ENCODE measurements at places on chromosomes 16 and 17.

- DNase-seq: no peak
These were observed 45.5 kb downstream of the CEP112 start for GRCh38 chr17:66146394-66146793.

DNA sequence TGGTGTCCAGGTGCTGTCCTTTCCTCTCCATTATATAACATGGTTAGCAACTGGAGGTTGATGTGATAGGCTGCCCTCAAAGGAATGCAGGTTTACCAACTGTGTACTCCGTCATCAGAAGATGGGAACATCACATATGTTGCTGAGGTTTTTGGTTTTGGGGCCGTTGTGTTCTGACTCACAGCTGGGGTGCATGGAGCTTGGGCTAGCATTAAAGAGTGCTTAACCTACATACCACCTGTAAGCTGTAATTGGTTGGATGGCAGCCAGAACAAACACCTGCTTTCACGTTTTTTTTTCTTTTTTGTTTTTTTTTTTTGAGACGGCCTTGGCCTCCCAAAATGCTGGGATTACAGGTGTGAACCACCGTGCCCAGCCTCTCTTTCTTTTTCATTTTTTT is 20.9 kb downstream of the TMEM11 start:
- peak; percentile 84 for DNase-seq

DNA sequence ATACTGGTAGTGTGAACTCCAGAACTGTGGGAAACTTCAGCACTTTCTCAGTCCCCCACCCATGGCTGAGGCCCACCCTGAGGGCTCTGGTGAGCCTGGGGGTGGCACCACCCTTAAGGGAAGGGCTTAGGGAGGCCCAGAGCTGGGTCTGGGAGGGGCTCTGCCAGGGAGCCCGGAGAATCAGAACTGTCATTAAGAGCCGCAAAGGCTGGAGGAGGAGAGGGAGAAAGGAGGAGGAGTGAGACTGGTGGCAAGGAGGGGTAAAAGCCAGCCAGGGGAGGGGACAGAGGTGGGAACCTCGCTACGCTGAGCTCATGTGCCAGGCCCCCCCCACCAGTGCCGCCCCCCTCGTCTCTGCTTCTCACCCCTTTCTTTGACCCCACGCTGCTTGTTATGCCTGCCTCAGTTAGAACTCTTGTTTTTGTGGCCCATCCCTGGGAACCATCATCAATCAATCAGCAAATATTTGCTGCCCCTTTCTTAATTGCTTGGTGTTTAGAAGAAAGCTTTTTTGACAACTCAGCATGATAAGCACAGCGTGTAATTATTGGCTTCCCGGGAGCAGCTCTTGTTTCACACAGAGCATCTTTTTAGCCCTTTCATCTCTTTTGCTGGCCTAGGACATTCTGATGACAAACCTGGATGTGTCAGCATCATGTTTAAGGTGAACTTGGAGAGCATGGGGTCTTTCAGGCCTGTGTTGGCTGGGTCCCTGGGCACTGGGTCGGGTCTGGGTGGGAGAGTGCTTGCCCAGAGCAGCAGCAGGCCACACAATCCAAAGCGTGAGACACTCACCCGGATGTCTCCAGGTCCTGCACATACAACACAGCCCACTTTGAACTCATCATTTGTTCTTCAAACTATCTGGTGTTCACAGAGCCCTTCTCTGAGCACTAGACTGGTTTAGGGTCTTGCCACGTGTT is 77.7 kb downstream of the NETO2 start:
- no peak for DNase-seq

DNA sequence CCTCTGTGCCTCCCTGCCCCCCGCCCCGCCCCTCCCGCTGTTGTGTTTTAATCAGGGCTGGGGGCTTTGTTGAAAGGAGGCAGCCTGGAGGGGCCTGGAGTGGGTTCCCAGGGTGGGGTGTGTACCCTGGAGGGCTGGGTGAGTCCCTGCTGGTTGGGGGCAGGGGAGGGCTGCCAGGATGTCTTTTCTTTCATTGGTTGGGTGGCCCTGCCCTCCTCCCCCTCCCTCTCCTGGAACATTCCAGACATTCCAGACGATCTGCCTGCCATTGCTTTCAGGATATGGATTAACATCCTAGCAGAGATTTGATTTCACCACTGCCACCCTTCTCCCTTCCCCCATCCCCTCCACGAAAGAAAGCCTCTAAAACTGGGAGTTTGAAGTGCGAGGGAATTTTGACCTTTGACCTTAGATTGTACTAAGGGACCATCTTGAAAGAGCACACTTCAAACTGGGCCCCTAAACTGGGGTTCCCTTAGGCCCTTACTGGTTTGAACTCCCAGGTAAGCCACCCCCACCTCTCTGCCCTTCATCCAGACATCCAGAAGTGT is 25.3 kb downstream of the IGF2BP1 start:
- no peak for DNase-seq

DNA sequence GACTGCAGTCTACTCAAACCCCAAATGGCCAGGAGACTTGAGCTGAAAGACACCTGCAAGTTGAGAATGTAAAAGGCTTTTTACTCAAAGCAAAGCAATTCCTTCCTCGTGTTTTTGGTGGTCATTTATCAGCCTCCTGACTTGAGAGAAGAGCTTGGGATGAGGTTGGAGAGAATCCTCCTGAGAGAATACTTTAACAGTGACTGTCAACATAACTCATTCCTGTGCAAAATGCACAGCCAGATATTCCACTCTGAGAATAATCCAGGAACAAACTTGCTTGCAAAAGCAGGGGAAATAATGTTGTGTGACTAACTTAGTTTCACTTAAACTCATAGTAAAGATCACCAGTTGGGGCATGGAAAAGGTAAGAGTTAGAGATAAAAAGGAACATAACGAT is 53.4 kb downstream of the SNTB2 start:
- no peak for DNase-seq

DNA sequence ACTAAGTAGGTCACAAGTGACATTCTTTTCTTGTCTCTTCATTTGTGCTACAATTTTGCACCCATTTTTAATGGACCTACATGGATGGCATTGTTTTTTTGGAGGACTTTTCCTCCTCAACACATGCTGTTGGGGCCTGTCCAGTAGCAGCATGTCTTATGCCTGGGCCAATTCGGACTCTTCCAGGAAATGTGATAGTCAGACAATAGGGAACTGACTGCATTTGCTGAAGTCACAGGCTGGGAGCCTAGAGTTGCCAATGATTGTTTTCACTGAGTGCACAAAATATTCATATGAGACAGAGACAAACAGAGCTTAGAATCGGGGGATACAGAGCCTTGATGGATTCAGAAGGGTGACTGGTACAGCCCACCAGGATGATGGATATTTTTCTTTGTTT is 867.3 kb upstream of the GOT2 start:
- DNase-seq: no peak

- DNase-seq: no peak
These were observed 6.3 kb downstream of the XYLT2 start for GRCh38 chr17:50352072-50352692.

DNA sequence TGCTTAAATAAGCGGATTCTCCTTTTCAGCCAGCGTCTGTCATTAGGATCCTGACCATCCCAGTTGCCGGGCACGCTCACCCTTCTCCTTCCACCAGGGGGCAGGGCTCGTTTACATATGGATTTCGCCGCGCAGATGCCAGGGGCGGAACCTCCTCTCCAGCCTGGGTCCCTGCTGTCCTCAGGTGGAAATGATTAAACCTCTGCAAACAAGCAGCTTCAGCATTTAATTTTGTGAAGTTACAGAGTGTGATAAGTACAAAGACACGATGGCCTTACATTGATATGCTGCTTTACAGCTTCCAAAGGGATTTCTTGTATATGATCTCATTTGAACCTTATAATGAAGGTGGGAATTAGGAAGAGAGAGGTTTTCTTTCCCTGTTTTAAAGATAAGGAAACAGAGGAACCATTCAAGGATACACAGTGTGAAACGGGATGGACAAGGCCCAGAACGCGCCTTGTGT is 3.9 kb upstream of the KRT28 start:
- DNase-seq: peak; percentile 57

DNA sequence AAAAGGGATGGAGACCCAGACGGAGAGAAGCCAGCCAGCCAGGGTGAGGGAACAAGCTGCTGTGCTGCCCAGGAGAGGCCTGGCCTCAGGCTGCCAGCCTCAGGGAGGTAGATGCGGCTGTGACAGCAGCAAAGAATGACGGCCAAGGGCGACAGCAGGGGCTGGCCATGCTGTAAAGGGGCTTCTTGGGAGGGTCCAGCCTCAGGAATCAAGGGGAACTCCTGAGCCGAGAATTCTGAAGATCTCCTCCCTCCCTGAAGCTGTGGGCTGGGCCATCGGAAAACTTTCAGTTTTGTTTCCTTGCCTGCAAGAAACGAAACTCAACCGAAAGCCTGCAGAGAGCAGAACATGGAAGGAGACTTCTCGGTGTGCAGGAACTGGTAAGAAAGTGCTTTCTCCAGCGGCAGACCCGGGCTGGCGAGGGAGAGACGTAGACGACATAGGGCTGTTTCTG is at the start of gene XAF1:
Gene XAF1, plus strand, starts transcription at position 316 of the 454 bp plus-strand sequence. Its CDS starts 33 bp downstream, at position 349.
- peak; percentile 66 for DNase-seq

DNA sequence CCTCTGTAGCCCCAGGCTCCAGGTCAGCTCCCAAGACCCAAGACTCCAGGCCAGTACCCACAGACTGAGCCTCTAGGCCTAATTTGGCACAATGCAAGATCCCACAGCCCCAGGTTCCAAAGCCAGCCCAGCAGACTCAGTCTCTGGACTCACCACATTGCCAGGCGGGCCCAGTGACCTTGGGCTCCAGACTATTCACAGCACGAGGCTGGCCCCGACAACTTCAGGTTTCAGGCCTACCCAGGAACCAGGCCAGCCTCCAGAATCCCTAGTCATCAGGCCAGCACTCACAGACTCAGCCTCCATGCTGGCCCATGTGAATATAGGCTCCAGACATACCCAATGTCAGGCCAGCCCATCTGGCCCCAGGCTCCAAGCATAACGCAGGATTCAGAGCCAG is 103.8 kb downstream of the CEP112 start:
- DNase-seq: no peak

GRCh38 chr16:50303605-50304466 is 37.5 kb downstream of the ADCY7 start:
- DNase-seq: no peak

GRCh38 chr16:72129976-72130656 is 36.5 kb downstream of the DHX38 start:
- no peak for DNase-seq

GRCh38 chr17:81345228-81346089 is 49.8 kb upstream of the BAHCC1 start:
- no peak for DNase-seq

DNA sequence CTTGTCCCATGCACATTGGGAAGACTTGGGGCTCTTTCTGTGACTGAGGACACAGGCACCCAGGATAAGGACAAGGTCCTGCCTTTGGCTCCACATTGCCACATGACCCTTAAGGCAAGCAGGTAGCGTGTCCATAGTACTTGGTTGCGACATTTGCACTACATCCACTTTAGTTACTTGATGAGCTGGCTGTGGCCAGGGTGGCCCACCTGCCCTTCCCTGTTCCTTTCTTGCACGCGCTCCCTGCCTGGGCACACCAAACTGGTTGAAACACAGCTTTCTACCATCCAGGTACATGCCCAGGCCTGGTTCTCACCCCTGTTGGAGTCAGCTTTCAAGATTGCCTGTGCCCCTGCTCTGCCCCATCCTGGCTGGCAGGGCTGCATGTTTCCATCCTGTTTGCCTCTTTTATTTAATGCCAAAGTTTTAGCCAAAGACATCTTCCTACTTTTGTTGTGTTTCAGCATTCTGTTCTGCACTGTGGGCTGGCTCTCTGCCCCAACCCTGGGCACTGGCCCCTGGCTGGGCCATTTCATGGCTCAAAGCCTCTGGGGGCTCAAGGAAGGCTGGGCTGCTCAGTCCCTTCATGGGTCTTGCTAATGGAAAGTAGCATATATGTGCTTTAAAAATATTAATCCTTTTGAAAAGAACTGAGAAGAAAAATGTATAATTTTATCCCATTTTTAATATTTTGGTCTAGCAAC is 3.2 kb downstream of the B3GNT9 start:
- no peak for DNase-seq

GRCh38 chr16:8848231-8848938 is 20.4 kb downstream of the CARHSP1 start:
- no peak for DNase-seq

DNA sequence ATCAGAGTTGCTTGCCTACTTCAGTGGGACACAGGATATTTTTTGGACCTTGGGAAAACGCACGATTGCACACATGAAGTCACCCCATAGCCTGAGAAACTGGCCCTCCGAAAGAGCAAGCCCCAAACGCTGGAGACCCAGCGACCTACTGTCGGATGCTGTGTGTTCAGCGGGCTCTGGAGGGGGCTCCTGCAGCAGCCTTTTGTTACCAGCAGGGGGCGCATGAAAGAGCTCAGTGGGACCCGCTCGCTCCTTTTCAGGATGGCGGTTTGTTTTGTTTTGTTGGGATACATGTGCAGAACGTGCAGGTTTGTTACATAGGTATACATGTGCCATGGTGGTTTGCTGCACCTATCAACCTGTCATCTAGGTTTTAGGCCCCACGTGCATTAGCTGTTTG is 28.4 kb downstream of the MYH3 start:
- DNase-seq: no peak

GRCh38 chr16:11258553-11259492 is 2.8 kb upstream of the SOCS1 start:
- DNase-seq: peak; percentile 79

GRCh38 chr17:55236316-55236715 is 28.4 kb upstream of the HLF start:
- DNase-seq: no peak

GRCh38 chr17:34349751-34350150 is 6.5 kb upstream of the CCL13 start:
- no peak for DNase-seq

GRCh38 chr17:51298508-51299371 is 38.4 kb downstream of the UTP18 start:
- DNase-seq: peak; percentile 25

DNA sequence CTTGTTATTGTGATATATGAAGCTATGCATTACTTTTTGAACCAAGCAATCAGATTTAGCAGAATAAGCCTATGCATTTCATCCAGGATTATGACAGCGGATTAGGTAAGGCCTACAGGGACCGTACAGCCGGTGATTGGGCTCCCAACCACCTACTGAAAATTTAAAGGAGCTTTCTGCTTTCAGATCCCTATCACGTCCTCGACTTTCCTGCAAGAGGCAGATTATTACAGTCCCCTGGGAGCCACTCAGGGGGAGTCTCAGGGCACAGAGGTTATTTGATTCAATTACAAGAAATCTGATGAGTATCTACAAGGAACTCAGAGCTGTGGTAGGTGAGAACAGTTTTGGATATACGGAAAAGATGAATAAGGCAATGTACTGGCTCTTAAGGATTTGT is 80.7 kb downstream of the HS3ST3B1 start:
- no peak for DNase-seq

All from Jurkat, Clone E6-1 (cell line).